Heart left ventricle (tissue), 16 donors: ENCODE measurements at places on chromosomes 2 and 18. TPM values are rescaled to one million over a fixed set of nuclear protein-coding genes. Genes with fewer than 3 reads are reported as not detected.

DNA sequence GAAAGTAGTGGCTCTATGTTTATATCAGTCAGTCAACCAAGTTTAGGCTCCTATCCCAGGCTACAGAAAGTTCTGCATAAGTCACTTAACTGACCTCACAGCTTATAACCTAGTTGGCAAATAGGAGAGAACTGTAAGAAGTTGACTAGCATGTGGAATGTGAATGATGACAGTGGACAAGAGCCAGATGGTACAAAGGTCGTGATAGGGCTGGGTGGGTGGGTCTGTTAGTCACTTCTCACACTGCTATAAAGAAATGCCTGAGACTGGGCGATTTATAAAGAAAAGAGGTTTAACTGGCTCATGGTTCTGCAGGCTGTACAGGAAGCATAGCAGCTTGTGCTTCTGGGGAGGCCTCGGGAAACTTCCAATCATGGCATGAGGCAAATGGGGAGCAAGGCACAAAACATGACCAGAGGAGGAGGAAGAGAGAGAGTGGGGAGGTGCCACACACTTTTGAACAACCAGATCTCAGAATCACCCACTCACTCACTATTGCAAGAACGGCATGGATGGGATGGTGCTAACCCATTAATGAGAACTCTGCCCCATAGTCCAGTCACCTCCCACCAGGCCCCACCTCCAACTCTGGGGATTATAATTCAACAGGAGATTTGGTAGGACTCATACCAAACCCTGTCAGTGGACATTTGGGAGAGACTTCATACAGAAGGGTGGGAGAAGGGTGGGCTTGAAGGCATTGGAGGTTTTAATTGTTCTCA, 68.8 kb downstream of the LTBP1 start:
- no peak for DNase-seq

DNA sequence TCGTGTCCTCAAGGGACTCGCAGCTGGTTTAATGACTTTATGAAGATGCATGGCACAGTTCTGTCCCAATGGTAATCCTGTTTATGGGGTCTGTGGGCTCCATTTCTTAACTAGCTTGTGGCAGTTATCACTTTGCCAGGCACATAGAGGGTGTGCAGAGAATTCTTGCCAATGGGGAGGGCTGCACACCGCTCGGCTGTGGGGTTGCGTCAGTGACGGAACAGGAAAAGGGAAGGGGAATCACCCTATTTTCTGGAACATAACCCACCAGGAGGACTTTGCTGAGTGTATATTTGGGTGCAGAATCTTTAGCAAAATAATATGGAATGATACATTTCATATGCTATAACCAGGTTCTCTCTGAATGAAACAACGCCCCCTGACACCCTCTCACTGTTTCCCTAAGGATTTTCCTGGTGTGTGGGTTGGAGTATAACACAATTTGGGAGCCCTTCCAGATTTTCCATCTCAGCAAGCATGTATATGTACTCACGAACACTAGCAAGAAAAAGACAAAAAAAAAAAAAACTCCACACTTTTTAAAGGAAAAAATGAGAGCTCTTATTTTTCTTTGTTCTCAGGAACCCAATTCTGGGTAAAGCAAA, 43.9 kb upstream of the TRIB2 start:
- DNase-seq: no peak

DNA sequence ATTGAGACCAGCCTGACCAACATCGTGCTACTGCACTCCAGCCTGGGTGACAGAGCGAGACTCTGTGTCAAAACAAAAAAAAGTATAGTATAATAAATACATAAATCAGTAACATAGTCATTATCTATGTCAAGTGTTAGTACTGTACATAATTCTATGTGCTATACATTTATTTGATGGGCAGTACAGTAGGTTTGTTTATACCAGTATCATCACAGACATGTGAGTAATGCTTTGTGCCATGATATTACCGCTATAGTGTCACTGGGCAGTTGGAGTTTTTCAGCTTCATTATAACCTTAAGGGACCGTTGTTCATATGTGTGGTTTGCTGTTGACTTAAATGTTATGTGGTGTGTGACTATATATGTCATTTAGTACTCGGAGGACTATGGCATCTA, 24.9 kb downstream of the MTA3 start:
- no peak for DNase-seq

DNA sequence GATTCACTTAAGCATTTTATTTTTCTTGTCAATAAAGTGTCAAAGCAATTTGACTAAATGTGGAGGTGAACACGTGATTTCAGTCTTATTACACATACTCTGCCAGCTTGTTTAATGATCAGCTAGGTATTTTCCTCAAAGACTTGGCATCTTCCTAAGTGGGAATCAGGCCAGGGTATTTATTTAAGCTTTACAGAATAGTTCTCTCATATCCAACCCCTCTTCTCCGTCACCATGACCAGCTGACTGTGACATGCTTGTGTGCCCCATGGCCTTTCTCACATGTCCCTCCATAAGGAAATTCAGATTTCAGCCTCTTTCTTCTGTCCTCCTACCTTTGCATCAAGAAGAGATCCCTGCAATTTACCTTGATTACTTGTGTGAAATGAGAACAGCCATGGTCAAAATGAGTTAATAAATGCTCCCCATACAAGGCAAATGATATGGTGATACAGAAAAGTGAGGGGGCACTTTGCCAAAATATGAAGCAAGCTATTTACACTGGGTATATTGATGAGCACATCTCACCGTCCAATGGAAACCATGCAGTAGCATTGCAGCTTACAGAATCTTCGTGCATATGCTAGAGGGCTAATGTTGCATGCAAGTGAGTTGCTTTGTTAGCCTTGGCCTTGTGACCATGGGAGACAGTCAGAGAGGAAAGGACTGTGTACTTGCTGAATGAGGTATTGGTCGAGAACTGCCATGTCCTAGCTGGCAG, 202.2 kb downstream of the RNF152 start:
- no peak for DNase-seq

GRCh38 chr18:44876024-44876423, 195.3 kb downstream of the SETBP1 start:
- no peak for DNase-seq

- DNase-seq: no peak
These were observed 58.2 kb downstream of the SLC16A14 start for GRCh38 chr2:230010501-230010900.

- no peak for DNase-seq
These were observed 123.1 kb upstream of the ARL4C start for GRCh38 chr2:234620018-234620417.

DNA sequence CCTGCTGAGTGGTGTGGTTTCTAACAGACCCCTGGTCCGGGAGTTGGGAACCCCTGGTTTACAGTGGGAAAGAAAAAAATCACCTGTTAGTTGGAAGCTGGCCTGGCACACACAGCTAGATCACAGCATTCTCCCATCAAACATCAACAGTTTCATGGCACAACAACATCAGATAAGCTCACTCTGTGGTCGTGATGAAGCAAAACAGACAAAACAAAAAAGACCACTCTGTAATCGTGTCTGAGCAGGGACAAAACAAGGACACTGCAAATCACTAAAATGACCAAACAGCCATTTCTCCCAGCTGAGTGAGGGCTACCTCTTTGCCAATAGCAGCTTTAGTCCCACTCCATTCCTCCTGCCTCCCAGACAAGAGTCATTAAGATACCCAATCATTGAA, 9.0 kb upstream of the IMPACT start:
- no peak for DNase-seq

DNA sequence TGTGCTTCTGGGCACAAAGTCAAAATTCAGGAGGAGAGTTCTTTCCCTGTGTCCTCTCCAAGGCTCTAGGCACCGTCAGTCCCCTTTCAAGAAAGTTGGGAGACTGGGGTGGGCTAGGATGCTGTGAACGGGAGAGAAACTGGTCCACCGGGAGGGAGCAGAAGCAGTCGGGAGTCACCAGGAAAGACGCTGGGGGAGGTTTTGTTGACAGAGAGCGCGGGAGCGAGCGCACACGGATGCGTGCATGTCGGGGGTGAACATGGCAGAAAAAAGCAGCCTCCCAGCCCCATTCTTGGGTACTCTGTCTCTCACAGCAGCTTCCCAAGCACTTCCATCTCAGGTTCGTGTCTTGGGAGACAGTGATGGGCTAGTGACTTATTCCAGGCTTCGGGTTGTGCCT, 97.1 kb upstream of the PXDN start:
- DNase-seq: no peak

CIB4 gene
- total RNA-seq: not detected

PCARE gene
- total RNA-seq: 0.61 TPM

GPR39 gene
- total RNA-seq: not detected

SNORC gene
- 0.55 TPM for total RNA-seq
